ENCODE measurements at places on chromosomes 16 and 17. TPM values are rescaled to one million over a fixed set of nuclear protein-coding genes. Genes with fewer than 3 reads are reported as not detected.

ARL5C gene
- total RNA-seq, result not detected

AARSD1 gene
- total RNA-seq, result 69.1 TPM

GCGR gene
- not detected for total RNA-seq

KRT17 gene
- 223 TPM for total RNA-seq

TBX21 gene
- 1.2 TPM for total RNA-seq

CCL22 gene
- not detected for total RNA-seq

GRCh38 chr17:65190467-65191097 is 53.4 kb downstream of the RGS9 start:
- DNase-seq, result no peak

DNA sequence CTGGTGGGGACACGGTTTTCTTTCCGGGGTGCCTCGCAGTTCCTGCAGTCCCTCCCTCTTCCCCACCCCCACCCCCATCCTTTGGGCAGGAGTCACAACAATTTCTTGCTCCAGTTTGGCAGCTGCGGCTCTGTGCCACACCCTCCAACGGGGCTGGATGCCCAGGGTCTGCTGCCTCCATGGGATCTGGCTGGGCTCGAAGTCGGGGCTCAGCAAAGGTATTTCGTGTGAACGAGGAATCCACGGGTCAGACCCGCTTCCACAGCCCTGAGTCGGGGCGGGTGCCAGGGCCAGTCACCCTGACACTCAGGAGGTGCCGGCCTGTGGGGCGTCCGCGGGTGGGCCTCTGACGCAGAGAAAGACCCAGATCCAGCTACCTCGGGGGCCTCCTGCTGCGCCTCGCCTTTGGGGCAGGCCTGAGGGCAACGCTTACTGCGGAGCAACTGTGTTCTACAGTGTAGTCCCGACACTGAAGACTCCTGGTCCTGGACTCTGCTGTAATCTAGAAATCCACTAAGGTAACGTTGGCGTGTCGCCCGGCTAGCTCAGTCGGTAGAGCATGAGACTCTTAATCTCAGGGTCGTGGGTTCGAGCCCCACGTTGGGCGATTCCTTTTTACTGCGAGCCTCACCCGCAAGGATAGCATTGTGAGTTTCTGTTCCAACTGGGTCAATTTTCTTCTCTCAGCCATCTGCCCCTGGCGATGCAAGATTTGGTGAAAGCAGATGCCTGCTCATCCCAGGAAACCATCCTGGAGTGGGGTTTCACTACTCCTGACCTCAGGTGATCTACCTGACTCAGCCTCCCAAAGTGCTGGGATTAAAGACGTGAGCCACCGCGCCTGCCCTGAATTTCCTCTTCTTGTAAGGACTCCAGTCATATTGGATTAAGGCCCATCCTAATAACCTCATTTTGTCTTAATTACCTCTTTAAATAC is 12.6 kb upstream of the OR1F1 start:
- no peak for DNase-seq

- DNase-seq, result no peak
These were observed 9.7 kb downstream of the PSMB3 start for GRCh38 chr17:38762231-38762630.

DNA sequence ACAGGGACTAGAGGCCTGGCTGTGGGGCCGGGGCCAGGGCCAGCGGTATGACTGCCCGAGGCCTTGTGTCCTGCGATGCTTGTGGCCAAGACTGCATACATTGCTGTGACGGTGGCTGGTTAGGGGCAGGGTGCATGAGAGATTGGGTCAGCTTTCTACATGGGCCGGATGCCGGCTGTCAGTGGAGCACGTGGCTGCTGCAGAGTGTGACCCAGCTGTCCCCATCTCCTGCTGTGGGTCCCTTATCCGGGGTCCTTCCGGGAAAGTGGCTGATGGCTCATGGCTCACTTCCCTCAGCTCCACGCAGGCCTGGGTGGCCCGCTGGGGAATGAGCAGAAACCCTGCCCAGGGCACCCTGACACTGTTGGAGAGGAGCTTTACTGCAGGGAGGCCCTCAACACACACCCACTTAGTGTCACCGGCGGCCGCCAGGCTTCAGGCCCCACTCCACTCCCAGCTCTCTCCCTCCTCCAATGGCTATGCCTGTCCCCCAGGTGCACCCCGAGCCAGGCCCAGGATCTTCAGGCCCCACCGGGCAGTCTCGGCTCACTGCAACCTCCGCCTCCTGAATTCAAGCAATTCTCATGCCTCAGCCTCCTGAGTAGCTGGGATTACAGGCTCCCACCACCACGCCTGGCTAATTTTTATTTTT is 808 bp upstream of the RGS11 start:
- no peak for DNase-seq

GRCh38 chr17:46770818-46771560 is 47.5 kb downstream of the WNT3 start:
- DNase-seq, result no peak

DNA sequence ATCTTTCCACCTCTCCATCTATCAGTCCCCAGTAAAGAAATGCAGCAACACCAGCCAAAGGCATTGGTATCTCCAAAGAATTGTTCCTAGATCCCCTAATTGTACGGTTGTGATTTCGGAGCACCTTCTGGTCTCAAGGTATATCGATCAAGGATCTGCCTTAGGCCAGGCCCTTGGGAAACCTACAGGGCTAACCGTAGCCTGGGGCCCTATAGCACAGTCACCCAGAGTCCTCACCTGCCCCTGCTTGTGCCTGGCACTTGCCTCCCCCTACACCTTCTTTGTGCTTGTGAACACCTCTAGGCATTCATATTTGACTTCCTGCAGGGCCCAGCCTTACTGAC is 16.8 kb upstream of the AURKB start:
- no peak for DNase-seq

DNA sequence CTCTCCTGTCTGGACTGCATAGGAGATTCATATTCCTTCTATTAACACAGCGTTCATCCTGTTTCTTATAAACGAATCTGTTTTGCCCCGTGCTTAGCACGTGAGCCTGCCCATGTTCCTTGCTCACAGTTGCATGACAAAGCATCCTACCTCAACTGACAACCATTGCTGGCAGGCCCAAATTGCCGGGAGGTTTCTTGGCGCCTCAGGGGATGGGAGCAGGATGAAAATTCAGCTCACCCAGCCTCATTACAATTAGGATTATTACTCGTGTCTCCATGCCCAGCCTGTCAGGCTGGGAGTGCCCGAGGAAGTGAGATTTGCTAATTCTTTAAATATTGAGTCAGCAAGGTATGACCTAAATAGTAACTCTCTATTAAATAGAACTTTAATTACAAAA is 36.7 kb upstream of the HELZ start:
- no peak for DNase-seq
